ENCODE measurements at places on chromosomes 1 and 21.

DNA sequence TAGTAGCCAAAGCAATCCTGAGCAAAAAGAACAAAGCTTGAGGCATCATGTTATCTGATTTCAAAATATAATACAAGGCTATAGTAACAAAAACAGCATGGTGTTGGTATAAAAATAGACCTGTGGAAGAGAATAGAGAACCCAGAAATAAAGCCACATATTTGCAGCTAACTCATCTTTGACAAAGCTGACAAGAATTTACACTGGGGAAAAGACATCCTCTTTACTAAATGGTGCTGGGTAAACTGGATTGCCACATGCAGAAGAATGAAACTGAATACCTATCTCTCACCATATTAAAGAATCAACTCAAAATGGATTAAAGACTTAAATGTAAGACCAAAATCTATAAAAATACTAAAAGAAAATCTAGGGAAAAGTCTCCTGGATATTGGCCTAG, 59.5 kb upstream of the CD55 start:
- DNase-seq, result no peak

GRCh38 chr1:204647805-204648153, 37.8 kb downstream of the LRRN2 start:
- DNase-seq, result no peak

DNA sequence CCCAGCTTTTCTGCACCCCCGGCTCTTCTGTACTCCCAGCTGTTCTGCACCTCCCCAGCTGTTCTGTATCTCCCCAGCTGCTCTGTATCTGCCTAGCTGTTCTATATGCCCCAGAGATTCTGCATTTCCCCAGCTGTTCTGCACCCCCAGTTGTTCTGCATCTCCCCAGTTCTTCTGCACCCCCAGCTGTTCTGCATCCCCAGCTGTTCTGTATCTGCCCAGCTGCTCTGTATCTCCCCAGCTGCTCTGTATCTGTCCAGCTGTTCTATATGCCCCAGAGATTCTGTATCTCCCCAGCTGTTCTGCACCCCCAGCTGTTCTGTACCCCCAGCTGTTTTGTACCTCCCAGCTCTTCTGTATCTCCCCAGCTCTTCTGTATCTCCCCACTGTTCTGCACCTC, 41.1 kb downstream of the UMODL1 start:
- DNase-seq, result no peak

DNA sequence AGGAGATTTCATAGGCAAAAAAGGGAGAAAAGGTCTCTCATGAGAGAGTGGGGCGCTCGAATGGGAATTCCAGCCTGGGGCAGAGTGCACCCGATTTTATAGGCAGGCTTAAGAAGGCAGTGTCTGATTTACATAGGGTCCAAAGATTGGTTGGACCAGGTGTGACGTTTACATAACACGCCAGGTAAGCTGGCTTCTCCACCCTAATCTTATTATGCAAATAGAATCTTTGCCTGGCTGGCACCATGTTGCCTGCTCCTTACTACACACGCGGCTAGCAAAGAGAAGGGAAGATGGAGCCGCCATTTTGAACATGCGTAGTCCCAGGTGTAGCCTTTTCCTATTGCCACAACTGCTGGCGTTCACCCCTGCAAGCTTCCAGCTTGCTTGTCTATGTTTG, 103.7 kb downstream of the SLC16A1 start:
- DNase-seq, result no peak

GRCh38 chr1:231518485-231519034, 9.9 kb upstream of the TSNAX start:
- DNase-seq, result no peak

DNA sequence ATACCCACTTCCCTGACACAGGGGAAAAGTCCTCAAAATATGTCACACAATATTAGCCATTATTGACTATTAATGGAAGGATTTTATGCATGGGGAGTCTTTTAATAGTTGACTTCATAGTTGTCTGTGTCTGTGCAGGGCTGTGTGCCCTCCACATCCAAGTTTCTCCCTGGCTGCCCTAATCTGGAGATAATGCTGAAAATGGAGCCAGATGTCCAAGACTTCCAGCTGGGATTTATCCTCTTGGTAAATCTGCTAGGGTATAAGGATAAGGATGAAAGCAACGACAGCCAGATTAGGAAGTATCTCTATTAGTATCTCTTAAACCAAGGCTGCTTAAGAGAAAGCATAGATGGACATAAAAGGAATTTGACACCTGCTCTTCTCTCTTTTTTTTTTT, 42.1 kb downstream of the CDK18 start:
- DNase-seq, result no peak

- DNase-seq, result no peak
Measured at GRCh38 chr1:206075786-206076755, 23.1 kb downstream of the RHEX start.

DNA sequence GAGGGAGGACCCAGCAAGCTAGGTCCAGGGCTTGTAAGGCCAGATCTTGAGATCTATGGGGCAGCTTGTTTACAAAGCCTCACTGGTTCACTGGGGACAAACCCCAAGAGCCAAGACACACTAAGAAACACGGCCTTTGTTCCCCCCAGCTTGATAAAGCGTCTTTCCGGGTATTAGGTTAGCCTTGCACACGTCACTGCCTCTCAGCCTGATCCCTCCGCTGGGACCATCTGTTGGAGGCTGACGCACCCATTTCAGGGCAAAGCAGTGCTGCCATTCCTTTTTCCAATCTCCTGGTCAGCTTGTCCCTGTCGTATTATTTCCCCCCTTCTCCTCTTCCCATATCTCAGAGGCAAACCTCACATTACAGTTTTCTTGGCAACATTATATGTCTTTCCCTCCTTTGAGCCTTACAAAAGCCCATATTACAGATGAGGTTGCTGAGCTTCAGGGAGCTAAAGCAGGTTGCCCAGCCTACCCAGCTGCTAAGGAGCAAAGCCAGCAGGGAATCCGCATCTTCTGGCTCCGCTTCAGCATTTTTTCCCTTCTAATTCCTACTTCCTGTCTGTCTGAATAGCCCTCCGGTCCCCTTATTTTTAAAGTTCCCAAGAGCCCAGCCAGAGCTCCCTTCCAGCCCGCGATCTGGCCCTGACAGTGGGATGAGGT, 4.1 kb downstream of the HEYL start:
- DNase-seq, result no peak

DNA sequence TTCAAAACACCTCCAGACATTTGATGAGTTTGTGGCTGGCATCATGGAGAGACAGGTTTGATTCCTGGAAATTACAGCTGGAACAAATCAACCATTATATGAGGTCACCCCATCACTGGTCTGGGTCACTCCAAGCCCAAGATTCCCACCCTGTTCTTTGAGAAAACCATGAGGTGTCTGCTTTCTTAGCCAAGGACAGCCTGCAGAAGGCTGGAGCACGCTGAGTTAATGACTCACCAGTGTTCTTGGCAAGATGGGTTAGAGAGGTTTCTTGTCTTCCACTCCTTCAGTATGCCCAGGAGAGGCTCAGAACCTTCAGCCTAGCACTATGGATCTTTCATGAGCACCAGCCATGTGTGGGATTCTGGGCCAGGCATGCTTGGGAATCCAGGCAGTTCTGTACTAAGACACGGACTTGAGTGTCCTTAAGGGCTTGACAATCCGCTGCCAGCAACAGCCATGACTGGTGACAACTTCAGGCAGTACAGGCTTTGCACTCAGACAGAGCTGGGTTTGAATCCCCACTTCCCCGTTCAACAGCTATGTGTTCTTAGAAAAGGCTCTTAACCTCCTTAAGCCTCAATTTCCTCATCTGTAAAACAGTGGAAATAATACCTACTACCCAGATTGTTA, 43.9 kb downstream of the GRHL3 start:
- no peak for DNase-seq

GRCh38 chr1:17258116-17258757, 9.3 kb downstream of the PADI3 start:
- no peak for DNase-seq

- DNase-seq, result no peak
Measured at GRCh38 chr1:9892563-9893528, 17.2 kb downstream of the CTNNBIP1 start.

DNA sequence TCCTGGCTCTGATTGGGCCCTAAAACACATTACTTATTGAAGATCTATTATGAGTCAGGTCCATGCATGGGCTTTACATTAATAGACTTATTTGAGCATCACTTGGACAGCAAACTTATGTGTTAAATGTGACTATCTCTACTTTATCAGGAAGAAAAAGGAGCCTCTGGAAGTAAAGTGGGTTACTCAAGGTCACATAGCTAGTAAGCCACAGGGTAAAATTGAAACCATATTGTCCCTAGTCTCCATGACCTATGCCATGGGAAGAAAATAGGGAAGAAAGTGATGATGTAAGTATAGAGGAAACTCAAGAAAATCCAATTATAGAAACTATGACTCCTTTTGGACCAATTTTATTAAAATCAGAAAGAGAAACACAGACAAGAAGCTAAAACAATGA, 555.3 kb downstream of the NUF2 start:
- DNase-seq, result no peak

- no peak for DNase-seq
Measured at GRCh38 chr1:100575406-100575805, 37.5 kb downstream of the GPR88 start.

- no peak for DNase-seq
Measured at GRCh38 chr1:43951021-43951985, 4.6 kb downstream of the IPO13 start.

GRCh38 chr1:167455786-167456446, 62.4 kb downstream of the CD247 start:
- DNase-seq, result no peak

DNA sequence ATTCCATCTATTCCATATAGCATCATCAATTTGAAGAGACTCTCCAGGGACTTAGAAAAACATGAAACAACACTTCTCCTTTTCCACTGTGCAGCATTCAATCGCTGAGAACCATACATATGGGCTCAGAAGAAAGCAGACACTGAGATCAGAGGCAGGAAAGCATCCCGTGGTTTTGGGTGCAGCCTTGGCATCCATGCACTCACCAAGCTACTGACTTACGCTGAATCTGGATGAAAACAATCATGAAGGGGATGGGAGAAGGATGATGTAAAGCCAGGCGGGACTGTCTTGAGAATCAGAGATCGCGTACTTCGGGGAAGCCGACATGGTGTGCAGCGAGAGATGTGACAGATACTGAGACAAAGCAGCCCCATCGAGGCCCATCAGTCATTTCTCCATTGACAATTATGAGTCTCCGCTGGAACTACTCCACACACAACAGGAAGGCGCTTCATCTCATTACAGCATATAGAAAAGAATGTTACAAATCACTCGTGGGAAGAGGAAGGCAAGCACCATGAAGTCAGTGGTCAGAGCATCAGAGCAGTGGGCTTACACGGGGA, 2.3 kb upstream of the TIAM1 start:
- DNase-seq, result no peak

GRCh38 chr1:39418236-39418635, 73.2 kb upstream of the BMP8A start:
- DNase-seq, result no peak

DNA sequence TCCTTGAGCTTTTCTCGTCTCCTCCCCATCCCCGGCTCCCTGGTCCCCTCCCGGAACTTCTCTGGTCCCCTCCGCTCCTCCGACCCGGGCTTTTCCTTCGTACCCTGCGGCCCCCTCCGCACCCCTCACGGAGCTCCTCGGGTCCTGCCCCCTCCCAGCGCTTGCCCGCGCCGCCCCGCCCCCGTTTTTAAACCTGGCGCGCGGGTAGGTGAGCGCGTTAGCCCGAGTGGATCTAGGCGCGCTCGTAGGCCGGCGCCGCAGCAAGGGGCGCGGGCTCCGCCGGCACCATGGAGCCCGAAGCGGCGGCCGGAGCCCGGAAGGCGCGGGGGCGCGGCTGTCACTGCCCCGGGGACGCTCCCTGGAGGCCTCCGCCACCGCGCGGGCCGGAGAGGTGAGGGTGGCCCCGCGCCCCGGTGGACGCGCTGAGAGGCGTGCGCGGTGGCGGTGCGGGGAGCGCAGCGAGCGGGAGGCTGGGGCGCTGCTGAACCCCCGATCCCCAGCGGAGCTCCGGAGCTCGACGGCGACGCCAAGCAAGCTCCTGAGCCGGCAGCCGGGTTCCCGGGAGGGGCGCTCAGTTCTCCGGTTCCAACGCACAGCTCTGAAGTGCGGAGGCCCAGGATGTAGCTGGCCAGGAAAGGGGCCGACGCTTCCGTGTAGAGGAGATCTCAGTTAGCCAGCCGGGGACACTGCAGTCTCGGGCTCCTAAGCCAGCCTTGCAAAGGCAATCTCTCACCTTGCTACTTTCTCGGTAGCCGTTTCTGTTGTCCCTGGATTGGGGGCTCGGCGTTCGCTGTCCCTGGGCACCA, at the start of gene RIPPLY3:
RIPPLY3 (plus strand) TSS at position 217 of the 806 bp plus-strand sequence; CDS start at position 288, 71 bp downstream.
- DNase-seq, result no peak

DNA sequence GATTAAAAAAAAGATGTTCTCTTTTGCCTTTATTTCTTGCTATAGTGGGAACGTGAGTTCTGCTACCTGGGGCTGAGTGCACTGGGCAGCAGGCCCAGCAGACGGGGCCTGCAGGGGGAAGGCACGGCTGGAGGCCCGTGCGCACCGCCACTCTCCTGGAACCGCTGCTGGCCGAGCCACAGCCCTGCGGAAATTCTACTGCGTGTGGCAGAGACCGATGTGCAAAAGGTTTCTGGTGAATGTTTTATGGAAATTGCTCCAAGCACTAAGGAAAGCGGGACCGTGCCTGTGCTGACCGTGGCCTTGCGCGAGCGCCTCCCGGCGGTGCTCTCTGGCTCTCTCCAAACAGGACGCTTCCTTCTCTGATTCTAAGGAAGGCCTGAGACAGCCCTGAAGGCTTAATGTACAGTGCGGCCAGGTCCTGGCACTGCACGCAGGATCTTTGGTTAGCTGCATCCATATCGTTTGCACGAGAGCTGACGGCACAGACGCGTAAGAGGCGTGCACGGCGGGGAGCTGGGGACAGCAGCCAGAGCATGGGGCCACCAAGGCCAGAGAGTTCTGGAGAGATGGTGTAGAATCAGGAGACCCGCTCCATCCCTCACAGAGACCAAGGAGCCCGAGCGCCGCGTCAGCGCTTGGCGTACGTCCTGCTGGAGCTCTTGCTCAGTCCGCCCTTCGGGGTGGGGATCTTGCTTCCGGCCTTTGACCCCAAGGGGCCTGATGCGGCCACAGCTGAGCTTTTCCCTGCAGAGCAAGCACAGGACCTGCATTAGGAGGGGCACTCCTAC, 18.7 kb upstream of the LRRC47 start:
- no peak for DNase-seq

GRCh38 chr1:24972221-24972914, 42.3 kb upstream of the RUNX3 start:
- DNase-seq, result no peak

DNA sequence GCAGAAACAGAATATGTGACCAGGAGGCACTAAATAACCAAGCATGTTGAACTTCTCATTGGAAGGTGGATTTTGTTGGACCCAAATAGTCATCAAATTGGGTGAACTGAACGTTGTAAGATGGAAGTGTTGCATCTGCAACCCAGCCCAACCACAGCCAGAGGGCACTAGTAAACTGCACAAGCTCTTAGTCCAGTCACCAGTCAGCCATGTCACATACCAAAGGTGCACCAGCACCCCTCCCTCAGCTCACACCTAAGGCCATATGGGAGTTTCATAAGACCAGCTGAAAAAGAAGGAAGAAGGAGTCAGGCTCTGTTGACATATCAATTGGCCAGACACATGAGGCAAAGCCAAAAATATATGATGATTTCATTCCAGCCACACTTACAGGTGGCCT, 481.7 kb upstream of the NR5A2 start:
- DNase-seq, result no peak

- no peak for DNase-seq
Measured at GRCh38 chr1:19080721-19081120, 124.2 kb upstream of the IFFO2 start.

Data from stimulated activated CD8-positive, alpha-beta memory T cell treated with anti-CD3 and anti-CD28 coated beads, Interleukin-12 subunit alpha, Interleukin-12 subunit beta, amount 100 ng/mL, for 4 hours (primary cell).